ENCODE measurements at places on chromosomes 11 and 22.

DNA sequence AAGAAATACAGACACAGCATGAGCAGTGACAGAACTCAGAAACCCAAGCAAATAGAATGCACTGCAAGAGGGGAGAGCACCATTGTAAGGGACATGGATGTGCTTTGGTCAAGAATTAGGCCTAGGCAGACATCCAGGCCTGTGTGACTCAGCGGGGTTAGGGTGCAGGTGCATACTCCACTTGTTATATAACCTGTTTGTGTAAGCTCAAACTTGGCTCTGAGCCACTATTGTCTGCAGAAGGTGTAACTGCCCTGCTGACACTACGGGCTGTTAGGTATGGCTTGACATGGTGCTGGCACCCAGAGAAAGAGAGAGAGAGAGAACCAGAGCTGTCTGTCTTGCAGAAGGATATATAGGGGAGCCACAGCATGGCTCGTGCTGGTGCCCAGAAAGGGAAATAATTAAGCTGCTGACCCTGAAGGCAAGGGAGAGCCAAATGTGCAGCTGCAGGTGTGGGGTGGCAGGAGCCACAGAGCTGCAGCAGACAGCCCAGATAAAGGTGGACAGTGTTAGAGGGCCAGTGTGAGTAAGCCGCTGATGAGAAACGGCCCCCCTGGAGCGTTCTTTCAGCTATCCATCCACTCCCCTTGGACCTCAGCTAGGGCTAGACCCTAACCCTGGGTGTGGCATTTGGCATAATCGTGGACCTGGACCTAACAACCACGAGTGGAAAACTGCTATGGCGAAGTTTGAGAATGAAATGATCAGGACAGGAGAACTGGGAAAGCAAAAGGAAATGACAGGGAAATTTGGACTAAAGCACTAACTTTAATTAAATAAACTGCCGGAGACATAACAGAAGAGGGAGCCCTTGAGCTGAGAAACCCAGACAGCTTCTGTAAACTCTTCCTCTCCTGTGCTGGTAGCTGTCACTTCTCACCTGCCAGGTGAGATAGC is 253.0 kb upstream of the CCDC179 start:
- no peak for DNase-seq

DNA sequence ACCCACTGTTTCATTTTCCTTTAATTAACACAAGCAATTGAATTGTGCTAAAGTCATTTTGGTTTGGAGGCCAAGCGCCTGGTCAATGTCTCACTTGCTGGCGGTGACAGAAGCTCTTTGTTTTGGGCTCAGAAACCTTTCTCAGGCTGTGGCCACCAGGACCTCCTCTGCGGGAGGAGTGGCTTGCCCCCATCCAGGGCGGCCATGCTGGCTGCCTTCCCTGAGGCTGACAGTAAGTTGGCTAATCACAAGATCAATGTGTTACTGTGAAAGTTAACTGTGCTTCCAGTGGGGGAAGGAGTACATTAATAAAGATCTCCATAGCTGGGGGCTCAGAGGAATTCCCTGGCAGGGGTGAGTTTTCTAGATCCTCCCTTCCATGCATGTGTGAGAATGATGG is 1074.5 kb downstream of the NTM start:
- no peak for DNase-seq

DNA sequence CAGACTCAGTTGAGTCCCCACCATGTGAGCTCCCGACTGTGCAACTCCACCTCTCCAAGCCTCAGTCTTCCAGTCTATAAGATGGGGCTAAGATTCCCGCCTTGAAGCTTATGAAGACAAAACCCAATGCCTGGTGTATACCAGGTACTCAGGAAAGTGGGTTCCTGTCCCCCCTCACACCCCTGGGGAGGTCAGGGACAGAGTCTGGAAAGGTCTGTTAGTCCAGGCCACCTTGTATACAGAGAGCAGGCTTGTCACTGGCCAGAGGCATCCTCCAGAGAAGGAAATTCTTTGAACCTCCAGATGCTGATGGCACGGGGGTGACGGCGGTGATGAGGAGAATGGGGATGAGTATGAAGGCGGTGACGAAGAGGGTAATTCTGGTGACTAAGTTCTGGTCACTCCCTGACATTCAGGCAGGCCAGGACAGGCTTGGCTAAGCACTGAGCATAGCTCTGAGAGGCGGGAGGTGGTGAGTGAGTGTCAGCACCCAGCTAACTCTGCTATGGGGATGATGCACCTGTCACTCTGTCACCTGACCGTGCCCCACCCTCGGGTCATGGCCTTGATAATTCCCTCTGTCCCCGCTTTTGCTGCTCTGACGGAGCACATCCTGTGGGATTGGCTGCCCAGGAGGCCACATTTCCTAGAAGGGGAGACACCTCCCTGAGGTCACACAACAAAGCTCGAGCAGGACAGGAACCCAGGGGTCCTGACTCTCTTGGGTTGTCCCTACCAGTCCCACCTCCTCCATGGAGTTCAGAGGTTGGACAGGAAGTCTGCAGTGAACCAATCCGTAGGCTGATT is 30.9 kb upstream of the CSNK1E start:
- no peak for DNase-seq

DNA sequence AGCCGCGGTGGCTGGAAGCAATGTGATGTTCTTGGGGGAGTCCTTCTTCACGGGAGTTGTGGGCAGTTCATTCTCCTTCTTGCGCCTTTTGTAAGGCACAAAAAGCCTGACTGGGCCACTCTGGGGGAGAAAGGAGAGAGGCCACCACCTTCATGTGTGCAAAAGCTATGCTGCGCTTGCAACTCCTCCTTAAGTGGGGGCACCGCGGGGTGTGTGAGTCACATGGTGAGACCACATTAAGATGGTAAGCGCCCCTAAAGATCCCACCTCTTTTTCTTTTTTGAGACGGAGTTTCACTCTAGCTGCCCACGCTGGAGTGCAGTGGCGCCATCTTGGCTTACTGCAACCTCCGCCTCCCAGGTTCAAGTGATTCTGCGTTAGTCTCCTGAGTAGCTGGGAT is 14.1 kb downstream of the DEAF1 start:
- DNase-seq = no peak

DNA sequence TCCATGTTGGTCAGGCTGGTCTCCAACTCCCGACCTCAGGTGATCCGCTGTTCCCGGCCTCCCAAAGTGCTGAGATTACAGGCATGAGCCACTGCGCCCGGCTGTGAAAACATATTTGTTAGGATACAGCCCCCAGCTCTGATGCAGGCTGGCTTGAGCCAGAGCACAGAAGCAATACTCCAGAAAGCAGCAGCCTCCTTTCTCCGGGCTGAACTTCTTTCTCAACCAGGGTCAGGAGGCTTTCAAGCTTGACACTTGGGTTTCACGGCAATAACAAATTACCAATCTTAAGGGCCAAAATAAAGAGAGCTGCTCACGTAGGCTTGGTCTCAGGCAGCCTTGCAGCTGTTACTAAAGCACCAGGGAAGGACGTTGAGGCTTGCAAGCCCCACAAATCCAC is 10.8 kb upstream of the CECR2 start:
- no peak for DNase-seq

DNA sequence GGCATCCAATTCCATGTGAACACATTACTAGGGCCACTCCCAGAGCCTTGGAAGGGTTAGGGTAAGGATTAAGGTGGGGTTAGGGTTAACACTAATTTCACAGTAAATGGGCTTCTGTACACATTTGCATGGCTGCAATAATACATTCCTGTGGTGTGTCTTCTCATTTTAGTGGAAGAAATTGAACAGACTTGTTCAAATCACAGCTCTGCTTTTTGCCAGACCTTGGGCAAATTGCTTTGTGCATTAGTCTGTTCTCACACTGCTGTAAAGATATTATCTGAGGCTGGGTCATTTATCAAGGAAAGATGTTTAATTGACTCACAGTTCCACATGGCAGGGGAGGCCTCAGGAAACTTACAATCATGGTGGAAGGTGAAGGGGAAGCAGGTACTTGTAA is 45.4 kb upstream of the RCN1 start:
- DNase-seq = no peak

DNA sequence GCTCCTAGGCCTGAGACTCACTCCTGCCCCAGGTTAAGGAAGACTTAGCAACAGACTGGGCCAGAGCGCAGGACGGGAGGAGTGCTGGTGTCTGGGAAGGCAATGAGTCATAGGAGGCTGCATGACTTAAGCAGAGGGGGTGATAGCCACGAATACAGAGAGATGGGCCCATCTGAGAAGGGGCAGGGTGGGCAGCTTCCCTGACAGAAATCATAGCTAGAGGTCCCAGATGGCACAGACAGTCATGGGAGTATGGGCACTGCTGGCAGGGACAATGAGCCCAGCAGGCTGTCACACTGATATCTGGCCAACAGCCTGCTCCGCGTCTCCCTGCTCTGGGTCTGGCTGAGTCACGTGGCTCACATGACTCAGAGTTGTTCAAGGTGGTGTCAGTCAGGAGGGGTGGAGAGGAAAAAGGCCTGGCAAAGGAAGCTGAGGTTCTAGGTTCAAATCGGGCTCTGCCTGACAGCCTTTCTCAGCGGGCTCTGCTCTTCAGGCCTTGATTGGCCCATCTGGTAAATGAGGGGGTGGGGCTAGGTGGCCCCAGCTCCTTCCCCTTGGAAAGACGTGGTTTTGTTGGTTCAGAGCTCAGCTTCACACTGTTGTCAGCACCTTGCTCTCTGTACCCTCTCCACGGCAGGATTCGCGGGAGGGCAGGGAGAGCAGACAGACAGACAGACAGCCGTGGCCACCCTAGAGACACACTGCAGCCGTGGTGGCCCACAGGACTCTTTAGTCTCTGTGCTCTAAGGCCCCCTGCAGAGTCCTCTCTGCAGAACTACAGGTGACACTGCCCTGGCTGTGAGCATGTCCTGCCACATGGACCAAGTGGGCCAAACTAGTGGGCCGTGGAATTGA is 47.8 kb downstream of the DBX1 start:
- no peak for DNase-seq

DNA sequence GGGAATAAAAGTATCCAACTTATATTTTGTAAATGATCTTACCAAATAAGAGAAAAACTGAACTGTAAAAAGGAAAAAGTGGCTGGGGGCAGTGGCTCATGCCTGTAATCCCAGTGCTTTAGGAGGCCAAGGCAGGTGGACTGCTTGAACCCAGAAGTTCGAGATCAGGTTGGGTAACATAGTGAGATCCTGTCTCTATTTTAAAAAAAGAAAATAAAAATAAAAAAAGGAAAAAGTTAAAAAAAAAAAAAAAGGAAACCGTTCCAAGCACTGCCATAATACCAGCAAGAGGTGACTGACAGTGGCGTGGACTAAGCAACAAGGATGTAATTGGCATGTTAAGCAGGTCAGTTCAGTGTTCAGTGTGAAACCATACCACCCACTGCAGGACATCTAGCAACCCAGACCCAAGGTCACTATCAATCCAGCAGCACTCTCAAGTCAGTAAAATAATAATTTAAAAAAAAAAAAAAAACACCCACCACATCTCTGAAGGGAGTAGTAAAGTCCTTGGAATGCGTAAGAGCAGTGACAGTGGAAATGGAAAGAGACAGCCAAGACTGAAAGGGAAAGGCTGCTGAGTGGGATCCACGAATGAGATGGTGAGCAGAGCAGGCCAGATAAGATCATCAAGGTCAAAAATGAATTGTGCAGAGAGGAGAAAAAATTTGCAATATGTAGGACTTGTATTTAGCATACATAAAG is 43.6 kb downstream of the MAPK1 start:
- no peak for DNase-seq

GRCh38 chr11:36377759-36378564 is 81.9 kb downstream of the PRR5L start:
- no peak for DNase-seq

All from CD4-positive, alpha-beta T cell treated with Interleukin-21 for 1 hour (primary cell).